ENCODE measurements at places on chromosomes 4 and X.

DNA sequence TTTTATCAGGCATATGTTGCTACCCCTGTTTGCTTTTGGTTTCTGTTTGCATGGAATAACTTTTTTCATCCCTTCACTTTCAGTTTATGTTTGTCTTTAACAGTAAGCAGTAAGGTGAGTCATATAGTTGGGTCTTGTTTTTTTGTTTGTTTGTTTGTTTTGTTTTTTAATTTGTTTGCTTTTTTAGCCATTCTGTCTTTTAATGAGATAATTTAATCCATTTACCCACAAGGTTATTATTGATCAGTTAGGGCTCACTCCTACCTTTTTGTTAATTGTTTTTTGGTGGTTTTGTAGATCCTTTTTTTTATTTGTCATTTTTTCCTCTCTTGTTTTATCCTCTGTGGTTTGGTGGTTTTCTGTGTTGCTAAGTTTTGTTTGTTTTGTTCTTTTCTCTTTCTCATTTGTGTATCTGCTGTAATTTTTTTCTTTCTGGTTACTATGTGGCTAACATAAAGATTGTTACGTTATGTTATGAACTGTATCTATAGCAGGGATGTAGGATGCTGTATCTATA is 379.5 kb upstream of the MAD2L1 start:
- no peak for DNase-seq

DNA sequence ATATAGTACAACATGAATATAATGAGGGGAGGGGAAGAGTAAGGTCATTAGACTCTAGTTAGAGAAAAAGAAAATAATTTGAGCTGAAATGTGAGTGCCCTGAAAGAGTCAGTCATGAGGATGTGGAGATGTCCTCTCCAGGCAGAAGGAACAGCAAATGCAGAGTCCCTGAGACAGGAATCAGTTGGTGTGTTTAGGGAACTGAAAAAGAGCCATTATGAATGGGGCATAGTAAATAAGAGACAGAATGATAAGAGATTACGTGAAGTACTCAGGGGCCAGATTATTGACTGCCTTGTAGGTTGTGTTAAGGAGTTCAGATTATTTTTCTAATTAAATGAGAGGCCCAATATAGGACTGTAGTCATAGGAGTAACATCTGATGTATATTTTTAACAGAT is 147.0 kb downstream of the PDLIM5 start:
- DNase-seq = no peak

- no peak for DNase-seq
These were observed 145.1 kb upstream of the HCCS start for GRCh38 chrX:10966057-10966456.

GRCh38 chr4:67779631-67780030 is 25.4 kb upstream of the GNRHR start:
- no peak for DNase-seq

- no peak for DNase-seq
These were observed 56.0 kb downstream of the GLUD2 start for GRCh38 chrX:121103381-121103780.

GRCh38 chr4:175542786-175543185 is 269.3 kb downstream of the GPM6A start:
- peak; percentile 13 for DNase-seq

DNA sequence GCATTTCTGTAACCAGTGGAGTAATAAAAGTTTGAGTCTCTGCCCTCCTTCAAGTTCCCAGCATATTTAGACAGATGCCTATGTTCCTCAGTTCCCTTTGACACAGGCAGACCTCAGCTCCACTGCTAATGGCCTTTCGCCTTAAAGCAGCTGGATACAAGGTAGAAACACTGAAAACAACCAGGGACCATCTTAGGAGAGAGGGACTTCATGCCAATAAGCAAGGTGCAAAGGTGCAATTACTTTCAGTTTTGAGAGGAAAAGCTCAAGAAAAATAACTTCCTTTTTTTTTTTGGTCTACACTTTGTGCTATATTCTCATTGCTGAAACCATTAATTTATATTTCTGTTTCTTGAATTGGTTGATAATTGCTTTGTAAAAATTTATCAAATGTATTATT is 781.9 kb upstream of the GALNTL6 start:
- DNase-seq = no peak

All from SK-N-SH (cell line).